Heart left ventricle (tissue), 16 donors: ENCODE measurements at places on chromosomes 1 and 21. TPM values are rescaled to one million over a fixed set of nuclear protein-coding genes. Genes with fewer than 3 reads are reported as not detected.

TMIGD3 gene
- total RNA-seq = 0.50 TPM

ETV3L gene
- total RNA-seq = not detected

CACHD1 gene
- total RNA-seq = 6.8 TPM

OVAAL gene
- 1.6 TPM for total RNA-seq

MEAF6 gene
- 51.3 TPM for total RNA-seq

NBPF4 gene
- not detected for total RNA-seq

HSD11B1 gene
- total RNA-seq = 4.4 TPM

CFAP45 gene
- not detected for total RNA-seq

LAD1 gene
- total RNA-seq = 6.4 TPM

CSMD2 gene
- total RNA-seq = 0.33 TPM

CHRM3 gene
- total RNA-seq = 0.18 TPM

- peak; percentile 63 for DNase-seq
Observed at GRCh38 chr1:2526824-2527555, 594 bp upstream of the PANK4 start.

GRCh38 chr1:87278825-87279535, 49.7 kb upstream of the LMO4 start:
- no peak for DNase-seq

DNA sequence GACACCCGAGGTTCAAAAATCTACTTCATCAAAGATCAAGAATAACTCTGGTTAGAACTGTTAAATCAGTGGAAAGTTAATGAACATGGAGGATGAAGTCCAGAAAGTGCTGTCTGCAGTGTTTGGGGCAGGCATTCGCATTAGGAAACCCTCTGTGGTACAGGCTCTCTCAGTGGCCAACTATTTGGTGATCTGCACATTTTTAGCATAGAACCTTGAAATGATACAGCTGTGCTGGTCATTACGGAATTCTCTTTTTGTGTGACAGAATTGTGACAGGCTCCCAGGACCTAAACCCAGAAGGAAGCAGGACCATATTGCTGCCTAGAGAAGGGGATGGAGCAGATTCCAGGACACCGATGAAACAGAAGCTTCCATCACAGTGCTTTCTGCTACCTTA, 89.0 kb downstream of the SLC45A1 start:
- DNase-seq = no peak

DNA sequence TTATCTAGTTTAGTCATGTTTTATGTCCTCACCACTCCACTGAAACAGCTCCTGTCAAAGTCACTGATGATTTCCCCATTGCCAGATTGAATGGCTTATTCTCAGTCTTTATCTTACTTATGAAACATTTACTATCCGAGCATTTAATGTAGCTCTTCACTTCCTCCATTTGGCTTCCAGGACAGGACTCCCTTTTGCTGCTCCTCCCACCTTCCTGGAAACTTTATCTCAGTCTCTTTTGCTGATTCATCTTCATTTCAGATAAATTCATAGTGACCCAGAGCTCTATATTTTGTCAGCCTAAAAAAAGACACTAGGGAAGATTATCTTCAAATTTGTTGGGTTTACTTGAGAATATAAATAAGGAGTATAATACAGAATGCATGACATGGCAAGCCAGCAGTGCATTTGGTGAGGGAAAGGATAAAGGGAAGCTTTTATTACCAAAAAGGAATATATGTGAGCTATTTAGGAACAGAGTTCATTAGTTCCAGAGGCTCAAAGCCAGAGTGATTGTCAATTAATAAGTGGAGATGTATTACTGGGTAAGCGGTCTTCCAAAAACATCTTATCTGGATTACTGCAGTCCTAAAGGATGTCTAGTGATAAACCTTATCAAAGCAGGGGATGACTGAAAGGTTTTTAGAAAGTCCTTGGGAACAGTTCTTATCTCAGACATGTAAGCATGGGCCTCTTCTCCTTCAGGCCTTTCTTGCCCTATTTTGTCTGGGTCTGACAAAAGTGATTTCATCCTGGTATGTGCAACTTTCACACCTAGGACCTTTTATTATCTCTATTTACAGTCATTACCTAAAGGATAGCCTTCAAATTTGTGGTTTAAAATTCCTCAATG, 25.6 kb downstream of the IL23R start:
- DNase-seq = no peak

DNA sequence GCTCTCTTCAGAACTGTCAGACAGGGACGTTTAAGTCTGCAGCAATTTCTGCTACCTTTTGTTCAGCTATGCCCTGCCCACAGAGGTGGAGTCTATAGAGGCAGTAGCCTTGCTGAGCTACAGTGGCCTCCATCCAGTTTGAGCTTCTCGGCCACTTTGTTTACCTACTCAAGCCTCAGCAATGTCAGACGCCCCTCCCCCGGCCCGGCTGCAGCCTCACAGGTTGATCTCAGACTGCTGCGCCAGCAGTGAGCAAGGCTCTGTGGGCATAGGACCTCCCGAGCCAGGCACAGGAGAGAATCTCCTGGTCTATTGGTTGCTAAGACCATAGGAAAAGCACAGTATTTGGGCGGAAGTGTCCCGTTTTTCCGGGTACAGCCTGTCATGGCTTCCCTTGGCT, 89.9 kb upstream of the PDC start:
- no peak for DNase-seq

DNA sequence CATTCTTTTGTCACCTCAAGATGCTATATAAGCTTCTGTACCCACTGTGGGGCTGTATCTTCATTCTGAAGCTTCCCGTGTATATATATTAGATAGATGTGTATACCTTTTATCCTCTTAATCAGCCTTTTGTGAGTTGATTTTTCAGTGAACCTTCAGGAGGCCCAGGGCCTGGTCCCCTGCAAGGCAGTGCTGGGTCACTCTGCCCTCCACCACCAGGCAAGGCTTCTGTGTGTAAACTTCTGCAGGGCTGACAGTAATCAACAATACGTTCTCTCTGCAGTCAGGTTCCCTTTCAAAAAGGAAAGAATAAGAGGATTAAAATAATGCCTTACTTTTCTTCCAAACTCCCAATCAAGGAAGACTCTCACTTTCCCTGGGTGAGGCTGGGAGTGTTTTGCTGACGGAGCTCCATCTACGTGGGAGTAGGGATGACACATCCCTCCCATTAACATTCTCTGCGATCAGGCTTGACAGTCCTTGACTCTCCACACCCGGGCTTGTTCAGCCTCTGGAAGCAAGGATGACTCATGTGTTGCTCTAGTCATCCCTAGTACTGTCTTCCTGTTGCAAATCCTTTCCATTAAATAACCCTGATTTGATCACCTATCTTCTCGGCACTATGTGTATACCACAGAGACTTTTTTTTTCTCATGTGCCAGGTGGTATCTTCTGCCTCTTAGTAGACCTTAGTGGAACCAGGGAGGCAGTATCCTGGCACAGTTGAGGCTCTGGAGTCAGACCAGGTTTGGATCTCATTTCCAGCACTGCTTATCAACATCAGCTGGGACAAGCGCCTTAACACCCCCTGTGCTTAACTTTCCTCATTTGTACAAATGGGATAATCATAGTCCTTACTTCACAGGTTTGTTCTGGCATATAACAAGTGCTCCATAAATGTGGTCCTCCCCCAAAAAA, 70.3 kb upstream of the KCNK1 start:
- peak; percentile 10 for DNase-seq

DNA sequence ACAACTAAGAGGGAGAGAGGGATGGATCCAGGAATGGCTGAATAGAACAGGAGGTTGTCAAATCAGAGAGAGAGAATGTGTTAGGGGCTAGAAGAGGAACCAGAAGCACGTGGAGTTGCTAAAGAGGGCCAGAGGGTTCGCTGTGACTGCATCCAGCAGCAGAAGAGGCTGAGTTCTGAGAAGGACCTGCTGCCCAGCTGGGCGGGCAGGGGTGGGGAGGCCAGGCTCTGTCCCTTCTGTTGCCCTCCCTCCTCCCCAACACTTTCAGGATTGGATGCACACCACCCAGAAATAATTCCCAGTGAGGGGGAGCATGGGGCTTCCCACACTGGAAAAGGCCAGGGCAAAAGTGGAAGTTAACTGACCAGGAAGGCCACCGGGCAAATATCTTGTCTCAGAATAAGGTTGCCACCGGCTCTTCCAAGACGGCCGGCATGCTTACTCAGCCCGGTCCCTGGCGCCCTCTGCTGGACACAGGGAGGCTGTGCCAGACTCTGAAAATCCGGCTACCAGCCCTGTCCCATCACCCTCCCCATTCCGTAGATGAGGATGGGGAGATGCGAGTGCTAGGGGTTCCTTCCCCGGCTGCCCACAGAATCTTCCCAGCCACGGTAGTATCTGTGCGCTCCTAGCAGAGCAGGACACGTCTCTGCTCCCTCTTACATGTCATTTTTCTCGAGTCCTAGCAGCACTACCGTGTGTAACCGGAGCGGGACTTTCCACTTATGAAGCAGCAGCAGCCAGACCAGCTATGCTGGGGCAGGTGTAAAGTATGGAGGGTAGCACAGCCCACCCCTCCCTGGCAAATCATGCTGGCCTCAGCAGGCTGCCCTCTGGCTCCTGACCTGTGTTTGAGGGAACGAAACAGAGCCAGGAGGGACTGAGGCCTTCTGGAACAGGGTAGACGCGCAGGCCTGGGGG, 46.8 kb upstream of the A3GALT2 start:
- DNase-seq = peak; percentile 88

- DNase-seq = no peak
Observed at GRCh38 chr1:111354584-111354983, 63.9 kb downstream of the CHIA start.

GRCh38 chr1:109668123-109668775, 392 bp downstream of the GSTM2 start:
- DNase-seq = no peak

GRCh38 chr1:246483569-246483933, 23.5 kb downstream of the SMYD3 start:
- no peak for DNase-seq

DNA sequence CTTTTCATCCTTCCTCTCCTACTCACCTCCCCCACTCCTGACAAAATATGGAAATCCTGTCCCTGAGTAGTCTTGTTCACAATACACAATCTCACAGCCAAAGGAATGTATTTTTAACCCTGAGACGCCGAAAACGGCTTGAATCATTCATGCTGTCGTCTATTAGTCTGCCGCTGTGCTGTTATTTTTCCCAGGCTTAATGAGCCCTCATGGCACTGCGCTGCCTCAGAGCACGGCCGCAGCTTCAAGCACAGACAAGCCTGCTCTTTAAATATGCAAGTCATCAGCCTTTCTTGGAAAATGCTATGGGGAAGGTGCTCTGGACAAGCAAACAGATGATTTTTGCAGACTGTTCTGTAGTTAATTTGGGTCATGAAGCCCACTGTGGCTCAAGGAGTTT, 302.7 kb downstream of the DISC1 start:
- no peak for DNase-seq

GRCh38 chr1:160901768-160902167, 16.8 kb upstream of the ITLN1 start:
- no peak for DNase-seq

DNA sequence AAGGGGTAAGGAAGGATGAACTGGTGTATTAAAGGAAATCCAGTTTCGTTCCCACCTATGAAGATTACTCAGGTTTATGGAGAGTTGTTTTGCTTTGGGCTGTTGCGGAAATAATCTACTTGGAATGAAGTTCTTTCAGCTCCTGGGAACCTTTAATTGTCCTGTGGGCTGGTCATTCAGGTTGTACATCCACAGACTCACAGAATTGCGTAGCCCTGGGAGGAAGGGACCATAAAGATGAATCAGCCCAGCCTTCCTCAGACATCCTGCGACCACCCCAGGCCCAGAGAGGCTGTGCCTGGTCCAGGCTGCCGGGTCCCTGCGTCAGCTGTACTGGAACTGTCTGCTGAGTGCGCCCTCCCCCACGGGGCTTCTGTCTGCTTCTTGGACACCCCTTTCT, 72.7 kb downstream of the GALNT2 start:
- no peak for DNase-seq

- no peak for DNase-seq
Observed at GRCh38 chr1:6628971-6629479, 4.4 kb downstream of the THAP3 start.

- DNase-seq = no peak
Observed at GRCh38 chr1:228884615-228885566, 149.6 kb downstream of the RHOU start.

DNA sequence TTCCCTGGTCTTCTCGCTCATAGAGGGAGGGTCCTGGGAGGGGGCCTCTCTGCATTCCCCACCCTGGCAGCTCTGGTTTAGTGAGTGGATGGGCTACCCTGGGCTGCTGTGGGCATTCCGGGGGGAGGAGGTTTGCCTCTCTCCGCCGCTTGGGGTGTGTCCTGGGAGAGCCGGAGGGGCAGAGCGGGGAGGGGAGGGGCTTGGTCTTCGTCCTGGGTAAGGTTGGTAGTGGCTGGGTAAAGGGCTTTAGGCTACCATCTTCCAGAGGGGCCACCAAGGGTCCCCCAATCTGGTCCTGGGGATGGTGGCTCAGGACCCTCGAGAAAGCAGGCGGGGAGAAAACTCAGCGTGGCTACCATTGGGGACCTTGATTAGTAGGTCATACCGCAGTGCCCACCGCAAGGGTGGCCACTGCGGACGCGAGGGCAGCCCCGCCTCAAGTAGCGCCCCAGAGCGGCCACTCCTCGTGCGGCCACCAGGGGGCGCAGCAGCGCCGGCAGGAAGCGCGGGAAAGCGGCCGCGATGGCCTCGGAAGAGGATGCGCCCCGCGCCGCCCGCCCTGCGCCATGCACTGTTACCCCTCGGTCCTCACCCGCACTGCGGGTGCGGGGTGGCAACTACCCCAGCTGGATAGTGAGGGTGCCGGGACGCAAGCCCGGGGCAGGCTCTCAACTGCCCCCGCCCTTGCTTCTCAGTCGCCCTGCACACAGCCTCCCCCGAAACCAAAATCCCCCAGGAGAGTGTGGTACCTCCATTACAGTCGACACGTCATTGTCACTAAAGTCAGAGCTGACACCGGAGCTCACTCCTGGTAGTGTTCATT, 44.1 kb upstream of the SLC25A33 start:
- peak; percentile 33 for DNase-seq

GRCh38 chr1:197171531-197171930, 25.1 kb upstream of the ASPM start:
- DNase-seq = no peak

- no peak for DNase-seq
Observed at GRCh38 chr1:89584781-89585180, 48.1 kb upstream of the LRRC8C start.

- no peak for DNase-seq
Observed at GRCh38 chr1:89822999-89823628, 2.3 kb downstream of the LRRC8D start.

DNA sequence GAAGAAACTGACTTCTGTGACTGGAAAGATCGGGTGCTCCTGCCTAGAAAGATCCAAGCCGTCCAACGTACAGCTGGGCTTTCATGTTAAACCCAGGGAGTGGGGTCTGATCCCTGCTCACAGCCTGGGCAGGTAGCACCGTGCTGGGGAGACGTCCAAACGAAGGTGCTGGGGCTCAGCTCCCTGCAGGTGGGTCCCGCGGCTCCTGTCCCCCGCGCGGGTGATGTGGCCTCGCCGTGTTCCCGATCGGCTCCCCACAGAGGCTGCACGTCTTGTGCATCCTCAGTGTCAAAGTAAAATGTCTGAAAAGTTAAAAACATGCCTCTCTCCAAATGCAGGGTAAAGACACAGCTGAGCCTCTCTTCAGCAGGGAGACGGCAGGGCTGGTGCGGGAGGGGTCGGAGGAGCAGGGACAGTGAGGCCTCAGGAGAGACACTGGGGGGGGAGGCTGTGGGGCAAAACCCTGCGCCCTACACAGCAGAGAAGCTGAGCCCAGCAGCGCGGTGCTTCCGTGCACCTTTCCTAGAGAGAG, 40.1 kb upstream of the COL6A2 start:
- DNase-seq = no peak

GRCh38 chr1:93614986-93615581, 66.6 kb downstream of the BCAR3 start:
- DNase-seq = no peak

GRCh38 chr1:26335774-26336476, 18.0 kb downstream of the CRYBG2 start:
- no peak for DNase-seq
